ENCODE measurements at places on chromosomes 7 and 10.

GRCh38 chr10:108956149-108956548 lies 967.2 kb downstream of the XPNPEP1 start:
- no peak for DNase-seq

DNA sequence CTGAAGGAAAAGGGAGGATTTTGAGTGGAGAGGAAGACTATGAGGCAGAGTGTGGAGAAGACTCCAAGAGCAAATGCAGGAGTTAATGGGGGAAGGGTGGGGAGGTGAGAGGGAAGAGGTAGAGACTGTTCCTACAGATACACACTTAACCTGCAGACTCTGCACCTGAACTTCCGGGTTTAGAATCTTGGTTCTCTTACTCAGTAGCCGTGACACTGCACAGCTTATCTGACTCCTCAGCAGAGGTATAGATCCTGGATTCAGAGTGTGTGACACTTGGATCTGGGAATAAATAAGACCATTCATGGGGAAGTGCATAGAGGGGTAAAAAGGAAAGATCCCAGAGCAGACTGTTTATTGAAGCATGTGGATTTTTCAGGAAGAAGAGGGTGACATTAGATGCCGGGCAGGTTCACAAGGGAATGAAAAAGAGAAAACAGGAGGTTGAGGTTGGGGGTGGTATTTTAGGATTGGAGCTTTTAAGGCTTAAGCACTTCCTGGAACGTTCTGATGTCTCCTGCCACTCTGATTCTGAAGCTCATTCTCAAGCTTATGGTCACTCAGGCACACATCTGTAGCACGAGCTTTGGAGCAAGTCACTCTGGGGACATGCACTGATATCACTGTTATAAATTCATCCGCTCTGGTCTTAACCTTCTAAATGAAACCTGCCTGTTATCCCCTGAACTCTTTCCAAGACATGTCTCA lies 5.7 kb upstream of the ZC3HAV1L start:
- DNase-seq = no peak

DNA sequence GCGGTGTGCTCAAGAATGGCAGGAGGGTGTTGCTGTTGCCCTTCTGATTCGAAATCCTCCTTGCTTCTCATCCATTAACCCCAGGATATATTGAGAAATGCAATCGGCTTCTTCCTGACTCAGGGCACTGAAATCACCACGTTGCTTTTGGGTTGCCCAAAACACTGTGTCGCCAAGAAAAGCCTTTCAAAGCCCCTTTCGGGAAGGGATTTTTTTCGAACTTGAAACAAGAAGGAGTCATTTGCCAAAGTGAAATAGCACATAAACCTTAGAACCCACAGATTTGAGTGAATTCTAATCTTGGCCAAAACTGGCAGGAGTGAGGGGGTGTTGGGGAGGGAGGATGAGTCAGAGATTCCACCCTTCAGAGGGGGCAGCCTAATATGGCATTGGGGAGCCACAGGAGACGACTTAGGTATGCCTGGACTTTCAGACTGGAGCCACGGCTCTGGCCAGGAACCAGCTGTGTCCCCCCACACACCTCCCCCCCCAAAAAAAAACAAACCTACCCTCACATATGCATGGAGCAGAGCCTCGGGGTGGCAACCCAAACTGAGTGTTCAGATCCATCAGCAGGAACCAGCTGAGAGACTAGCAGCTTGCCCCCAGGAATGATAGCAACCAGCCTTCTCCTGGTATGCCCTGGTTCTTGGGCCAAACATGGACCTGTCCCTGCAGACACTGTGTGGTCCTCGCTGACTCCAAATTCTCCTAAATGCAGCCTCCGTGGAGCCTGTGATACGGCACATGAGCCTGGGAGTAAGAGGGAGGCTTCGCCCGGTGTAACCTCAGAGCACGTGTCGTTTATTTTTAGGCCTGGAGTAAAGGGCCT lies 138.4 kb downstream of the FGFR2 start:
- no peak for DNase-seq

DNA sequence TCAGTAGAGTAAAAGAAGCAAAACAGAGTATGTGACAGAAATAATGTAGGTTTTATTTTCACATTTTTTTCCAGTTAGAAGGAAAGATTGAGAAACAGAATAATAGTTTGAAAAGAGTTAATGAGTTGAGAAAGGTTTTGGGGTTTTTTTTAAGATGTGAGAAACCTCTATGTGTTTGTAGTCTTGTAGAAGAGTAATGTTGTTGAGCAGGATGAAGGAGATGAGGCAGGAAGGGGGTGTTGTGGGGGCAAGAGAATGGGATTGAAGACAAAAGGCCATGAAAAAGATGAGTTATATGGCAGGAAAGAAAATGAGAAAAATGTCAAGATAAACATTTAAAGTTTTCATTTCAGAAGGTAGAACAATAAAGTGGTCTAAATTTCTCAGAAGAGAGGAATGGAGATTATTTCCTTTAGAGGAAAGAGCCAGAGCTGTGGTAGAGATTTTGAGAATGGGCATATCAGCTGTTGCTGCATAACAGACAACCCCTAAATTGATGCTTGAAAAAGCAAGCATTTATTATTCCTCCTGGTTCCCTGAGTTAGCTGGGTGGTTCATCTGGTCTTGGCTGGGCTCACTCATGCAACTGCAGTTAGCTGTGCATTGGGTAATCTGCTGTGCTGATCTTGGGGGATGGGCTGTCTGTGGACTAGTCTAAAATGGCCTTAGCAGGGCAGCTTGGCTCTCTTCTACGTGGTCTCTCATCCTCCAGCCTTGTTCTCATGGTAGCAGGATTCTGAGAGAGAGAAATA lies 27.1 kb downstream of the PCGF5 start:
- DNase-seq = no peak

GRCh38 chr10:109902992-109903947 lies 20.0 kb downstream of the XPNPEP1 start:
- DNase-seq = no peak

GRCh38 chr10:32650246-32650655 lies 204.3 kb downstream of the CCDC7 start:
- DNase-seq = no peak

- no peak for DNase-seq
These were observed 216.5 kb upstream of the PITRM1 start for GRCh38 chr10:3389130-3389529.

GRCh38 chr10:86646933-86647332 lies 7.4 kb upstream of the OPN4 start:
- DNase-seq = no peak

DNA sequence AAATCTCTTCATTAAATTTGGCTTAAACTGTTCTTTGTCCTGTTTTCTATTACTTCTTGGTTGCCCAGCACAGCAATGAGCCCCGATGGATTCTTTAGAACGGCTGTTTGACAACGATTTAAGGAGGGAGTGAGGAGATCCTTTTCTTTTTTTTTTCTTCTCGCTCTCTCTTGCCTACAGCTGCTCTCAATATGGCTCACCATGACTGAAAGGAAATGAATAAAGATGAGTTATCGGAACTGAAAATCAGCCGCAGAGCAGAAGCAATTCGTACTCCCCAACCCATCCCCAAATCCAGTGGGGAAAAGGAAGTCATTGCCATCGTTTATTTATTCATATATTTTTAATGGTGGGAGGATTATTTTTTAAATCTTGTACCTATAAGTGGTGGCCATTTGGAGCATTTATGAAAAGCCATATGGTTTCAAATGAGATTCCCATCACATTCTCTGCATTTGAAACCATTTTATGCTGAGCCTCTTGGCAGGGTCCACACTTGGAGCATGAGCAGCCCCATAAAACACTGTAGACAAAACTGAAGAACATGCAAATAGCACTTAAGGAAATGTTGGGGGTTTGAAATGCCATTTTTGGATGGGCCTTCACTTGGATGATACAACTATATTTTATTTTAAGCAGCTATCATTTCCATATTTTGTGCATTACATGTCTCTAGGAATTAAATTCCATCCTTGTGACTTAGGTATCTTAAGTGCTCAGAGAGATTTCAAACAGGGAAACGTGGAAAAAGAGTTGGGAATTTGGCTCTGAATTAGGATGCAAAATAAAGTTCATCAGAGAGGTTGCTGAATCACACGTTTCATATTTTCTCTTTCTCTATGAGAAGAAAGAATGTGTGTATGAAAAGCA lies 107.7 kb upstream of the FZD1 start:
- DNase-seq = no peak

- no peak for DNase-seq
These were observed 68.4 kb downstream of the RAMP3 start for GRCh38 chr7:45225948-45226335.

DNA sequence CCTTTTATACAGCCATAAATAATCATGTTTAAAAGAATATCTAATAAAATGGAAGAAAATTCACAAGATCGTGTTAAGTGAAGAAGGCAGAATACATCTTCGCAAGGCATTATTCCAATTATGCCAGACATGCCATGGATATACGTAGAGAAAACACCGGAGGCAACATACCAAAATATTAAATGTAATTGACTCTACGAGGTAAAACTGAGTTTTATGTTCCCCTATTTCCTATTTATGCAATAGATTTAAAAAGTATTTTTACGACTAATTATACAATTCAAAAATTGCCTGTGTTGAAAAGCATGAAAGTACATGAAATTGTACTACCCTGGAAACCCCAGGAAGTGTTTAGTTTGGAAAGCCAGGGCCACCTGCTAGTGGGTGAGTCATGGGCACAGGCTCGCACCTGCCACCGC lies 936 bp upstream of the REPIN1 start:
- DNase-seq = no peak

DNA sequence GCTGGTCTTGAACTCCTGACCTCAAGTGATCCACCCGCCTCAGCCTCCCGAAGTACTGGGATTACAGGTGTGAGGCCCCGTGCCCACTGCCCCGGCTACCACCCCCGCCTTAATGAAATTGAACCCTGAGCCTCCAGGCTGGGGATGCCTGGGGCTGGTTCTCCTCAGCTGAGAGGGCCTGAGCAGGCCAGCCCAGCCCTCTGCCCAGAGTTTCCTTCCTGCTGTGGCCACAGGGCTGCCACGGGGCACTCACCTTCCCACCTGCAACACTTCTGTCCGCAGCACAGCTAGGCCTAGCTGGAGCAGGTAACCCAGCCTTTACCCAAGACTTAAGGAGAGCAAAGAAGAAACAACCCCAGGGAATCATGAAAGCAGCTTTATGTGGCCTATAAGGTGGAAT lies 78.1 kb upstream of the ANLN start:
- DNase-seq = no peak
